Lower lobe of right lung (tissue), 2 donors: ENCODE measurements at places on chromosomes 6 and 20. TPM values are rescaled to one million over a fixed set of nuclear protein-coding genes. Genes with fewer than 3 reads are reported as not detected.

DNA sequence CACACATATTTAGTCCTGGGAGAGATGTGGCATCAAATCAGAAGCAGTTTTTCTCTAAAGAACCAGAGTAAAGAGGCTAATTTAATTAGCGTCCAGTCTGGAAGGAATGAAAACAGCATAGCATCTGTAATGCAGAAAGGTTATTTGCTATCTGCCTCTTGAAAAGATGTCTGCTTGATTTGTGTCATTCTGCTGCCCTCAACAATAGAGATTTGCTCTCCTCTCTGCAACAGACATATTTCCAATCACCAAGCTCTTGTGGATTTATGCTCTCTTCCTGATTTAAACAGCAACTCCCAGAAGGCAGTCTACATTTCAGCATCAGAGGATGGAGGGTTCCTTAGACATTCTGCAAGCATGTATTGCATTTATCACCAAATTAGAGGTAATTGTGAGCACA lies 53.5 kb upstream of the AKAP12 start:
- no peak for DNase-seq

GRCh38 chr20:54479138-54479906 lies 3.9 kb downstream of the DOK5 start:
- DNase-seq: no peak

DNA sequence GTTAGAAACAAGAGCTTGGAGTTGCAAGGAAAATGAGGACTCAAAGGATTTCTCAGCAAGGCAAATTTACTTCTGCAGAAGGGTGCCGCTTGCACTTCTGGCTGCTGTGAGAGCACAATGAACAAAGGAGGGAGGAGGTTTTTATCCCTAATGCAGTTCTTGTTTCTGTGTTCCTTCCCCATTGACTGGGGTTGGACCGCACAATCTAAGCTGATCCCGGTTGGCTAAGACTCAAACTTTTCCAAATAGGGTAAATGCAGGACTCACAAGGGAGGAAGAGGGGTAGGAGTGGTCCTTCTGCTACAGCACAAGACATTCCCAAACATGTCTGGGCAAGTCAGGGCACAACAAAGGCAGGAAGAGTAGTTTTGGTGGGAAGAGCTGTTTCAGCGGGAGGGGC lies 249.6 kb upstream of the MOCS1 start:
- DNase-seq: no peak

DNA sequence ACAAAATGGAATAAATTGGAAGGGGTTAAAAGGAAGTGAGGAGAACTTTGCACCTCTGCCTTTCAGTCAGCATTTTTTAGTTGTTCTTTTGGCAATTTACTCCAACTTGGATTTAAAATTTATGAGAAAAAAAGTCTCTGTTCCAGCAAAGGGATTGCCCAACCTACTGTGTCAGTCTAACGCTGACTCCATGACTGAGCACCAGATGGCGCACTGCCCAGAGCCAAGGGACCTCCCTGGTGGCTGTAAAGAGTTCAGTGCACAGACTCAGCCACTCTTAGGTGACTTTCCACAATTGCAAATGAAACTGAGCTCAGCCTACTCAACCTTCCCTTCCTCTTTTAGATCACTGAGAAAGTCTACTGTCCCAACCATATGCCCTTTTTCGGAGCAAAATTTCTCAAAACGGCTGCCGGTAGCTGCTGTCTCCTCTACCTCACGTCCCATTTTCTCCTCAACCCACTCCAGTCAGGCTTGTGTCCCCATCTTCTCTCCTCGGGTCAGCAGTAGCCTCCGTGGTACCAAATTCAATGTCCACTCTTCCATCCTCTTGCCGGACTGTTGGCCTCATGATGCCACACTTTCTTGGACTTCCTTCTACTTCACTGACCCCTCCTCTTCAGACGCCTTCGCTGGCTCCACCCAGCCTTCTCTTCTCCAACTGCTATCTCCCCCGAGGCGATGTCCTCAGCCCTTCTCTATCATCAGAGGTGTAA lies 38.7 kb downstream of the GSTA2 start:
- peak; percentile 82 for DNase-seq

DNA sequence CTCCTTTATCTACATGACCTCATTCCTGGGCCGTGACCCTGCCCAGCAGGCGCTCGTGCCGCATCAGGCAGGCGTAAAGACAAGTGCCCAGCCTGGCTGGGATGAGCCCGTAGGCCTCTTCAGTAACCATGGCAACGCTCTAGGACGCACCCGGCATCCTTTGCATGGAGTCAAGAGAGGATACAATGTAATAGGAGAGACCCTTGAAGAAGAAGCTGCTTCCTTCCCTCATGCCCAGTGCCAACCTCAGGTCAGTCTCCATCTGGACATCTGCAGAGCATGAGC lies 5.0 kb upstream of the LSM14B start:
- no peak for DNase-seq

- no peak for DNase-seq
Observed at GRCh38 chr20:17161673-17162481, 65.0 kb upstream of the PCSK2 start.

SERPINB6 gene
- total RNA-seq: 160 TPM

- DNase-seq: no peak
Observed at GRCh38 chr6:24931296-24931695, 4.5 kb downstream of the RIPOR2 start.

HLA-DRA gene
- total RNA-seq: 2,056 TPM

DNA sequence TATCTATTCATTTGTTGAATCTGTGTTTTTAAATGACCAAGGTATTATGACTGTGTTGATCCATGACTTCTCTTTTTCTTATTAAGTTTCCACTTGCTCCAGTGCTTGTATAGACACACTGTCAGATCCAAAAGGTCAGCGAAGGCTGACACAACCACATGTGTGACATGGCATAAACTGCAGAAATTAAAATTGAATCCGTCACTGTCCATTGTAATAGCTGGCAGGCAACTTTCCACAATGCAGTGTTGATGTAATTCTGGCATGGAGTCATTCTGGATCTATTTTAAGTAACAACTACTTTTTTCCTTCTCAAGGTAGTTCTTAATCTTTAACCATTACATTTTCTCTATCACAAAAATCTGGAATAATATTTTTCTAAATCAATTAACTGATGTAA lies 145.3 kb downstream of the AIG1 start:
- DNase-seq: no peak

DEFB124 gene
- not detected for total RNA-seq

DNA sequence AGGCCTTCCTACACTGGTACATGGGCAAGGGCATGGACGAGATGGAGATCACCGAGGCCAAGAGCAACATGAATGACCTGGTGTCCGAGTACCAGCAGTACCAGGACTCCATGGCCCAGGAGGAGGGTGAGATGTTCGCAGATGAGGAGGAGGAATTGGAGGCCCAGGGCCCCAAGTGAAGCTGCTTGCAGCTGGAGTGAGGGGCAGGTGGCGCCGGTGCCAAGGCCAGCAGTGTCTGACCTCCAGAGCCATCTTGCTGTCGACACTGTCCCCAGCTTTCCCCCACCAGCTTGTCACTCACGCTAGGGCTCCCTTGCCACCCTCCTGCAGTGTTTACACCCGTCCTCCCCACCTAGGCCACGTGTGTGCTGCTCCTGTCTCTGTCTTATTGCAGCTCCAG lies 12.2 kb downstream of the GABRR2 start:
- no peak for DNase-seq

- no peak for DNase-seq
Observed at GRCh38 chr6:84798257-84798656, 33.9 kb upstream of the TBX18 start.
